ENCODE measurements at places on chromosomes 3 and 15.

DNA sequence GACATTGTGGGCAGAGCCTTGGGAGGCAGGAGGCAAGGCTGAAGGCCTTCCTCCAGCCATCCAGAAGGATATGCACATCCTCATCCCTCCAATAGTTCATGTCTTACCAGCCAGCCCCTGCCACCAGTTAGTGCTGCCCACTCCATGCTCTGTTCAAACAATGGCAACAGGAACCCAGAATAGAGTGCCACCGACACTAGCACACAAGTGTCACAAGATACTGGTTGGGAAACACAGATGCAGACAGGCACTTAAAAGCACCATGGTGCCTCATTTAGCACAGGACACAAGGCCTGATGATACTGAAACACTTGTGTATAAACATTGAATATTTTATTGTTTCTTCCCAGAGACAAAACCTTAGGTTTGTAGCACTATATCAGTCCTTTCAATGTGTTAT is 56.5 kb upstream of the MYO5C start:
- no peak for DNase-seq

GRCh38 chr3:65787340-65787739 is 251.4 kb downstream of the MAGI1 start:
- DNase-seq, result no peak

DNA sequence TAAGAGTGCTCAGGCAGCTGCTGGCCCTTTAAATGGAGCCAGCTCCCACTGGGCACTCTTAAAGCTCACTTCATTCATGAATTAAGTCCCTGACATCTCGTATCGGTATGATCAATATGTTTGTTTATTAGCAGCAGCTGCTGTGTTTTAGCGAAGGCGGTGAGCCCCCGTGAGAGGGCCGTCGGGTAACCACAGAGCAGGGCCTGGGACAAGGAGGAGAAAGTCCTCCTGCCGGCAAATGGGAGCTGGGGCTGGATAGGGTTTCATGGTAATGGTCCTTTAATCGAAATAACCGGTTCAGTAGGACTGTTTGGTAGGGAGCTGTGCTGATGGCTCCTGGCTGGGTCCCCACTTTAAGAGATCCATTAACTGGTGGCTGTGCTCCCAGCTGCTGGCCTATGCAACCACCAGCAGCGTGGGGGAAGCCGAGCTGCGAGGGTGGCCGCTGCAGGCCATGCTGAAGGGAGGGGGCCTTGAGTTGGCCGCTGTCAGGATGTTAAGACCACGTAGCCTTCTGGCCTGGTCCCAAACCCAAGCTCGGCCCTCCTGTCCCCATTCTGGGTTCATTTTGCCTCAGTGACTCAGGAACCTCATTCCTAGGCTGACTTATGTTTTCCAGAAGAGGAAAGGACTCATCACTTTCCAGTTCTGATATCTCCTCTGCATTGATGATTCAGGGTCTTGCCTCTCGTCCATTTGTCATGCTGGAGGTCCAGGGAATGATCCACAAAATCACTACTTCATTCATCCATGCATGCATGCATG is 67.6 kb upstream of the NTRK3 start:
- DNase-seq, result no peak

DNA sequence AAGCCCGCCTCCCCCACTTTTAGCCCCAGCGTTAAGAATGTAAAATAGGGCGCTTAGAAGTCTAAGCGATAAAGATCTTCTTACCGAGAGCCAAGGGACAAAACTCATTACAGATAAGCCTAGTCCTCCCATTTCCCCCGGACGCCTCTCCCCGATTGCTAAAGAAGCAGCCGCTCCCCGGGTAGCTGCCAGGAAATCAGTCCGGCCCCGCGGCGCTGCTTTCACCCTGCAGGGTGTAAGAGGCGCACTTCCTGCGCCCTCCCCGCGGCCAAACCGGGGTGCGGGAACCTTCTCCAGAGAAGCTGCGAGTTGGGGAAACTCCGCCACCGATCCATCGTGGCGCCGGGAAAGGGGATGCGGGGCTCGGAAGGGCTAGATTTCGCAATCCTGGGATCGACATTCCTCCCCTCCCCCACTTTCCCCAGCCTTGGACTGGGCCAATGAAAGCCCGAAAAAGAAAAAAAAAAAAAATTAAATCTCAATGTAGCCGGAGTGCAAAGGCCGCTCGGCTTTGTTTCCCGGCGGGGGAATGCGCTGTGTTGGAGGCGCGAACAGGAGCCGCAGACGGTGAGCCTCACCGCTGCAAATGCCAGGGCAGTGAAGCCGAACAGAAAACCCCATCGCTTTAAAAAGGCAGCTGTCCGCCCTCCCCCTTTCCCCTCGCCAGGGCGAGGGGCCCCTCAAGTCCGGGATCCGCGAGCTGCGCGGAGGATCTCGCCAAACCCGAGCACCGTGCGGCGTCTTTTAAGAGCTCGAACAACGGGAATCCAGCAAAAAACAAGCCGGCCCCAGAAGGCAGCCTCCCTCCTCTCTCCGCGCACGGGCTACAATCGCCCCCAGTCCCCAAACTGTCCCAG is 626 bp upstream of the PTPRG start:
- peak; percentile 58 for DNase-seq

GRCh38 chr15:91055548-91056331 is 33.3 kb upstream of the VPS33B start:
- DNase-seq, result peak; percentile 80

DNA sequence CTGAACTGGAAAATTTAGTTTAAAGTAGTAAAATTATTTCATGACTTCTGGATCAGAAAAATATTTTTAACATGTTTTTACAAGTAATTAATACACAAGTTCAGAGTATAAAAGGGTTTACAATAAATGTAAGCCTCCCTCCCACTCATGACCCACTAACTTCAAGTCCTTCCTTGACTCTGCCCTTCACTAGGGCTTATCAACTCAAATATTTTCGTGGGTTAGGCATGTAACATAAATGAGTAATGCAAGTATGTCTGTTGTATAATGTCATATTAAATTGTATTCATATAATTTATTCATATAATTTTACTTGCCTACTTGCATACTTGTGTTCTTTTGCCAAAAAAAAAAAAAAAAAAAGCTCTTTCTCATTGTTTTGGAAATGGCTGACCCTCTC is 3.4 kb upstream of the OPA1 start:
- no peak for DNase-seq

DNA sequence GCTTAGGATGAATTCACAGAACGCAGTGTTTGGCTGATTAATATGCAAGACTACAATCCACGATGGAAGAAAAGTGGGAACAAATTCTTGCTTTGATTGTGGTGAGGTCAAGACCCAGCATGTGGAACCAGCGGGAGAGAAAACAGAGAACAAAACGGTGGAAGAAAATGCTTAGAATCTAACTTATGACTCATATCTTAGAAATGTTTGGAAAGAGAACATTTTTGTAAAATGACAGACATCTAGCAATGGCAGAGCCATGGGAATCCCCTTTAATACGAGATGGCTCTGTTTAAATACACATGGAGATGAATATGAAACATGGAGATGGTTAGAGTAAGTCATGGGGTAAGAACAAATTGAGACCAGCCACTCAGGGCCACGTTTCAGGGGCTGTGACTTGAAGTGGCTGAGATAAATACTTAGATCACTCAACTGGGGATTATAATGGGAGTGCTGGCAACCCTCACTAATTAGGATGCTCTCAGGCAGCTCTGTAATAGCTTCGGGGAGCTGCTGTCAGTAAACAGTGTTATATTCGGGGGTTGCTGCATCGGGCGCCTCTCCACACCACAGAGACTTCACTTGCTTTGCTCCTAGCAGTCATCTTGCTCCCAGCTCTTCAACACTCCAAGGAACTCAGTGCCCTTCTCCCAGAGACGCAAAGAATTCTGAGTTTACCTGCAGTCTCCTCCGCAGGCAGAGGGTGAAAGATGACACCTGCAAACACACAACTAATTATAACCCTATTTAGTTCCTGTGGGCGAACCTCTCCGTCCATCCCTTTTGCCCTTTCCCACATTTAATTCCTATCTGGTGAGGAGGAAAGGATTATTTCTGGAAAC is 68.0 kb upstream of the ONECUT1 start:
- peak; percentile 33 for DNase-seq

GRCh38 chr15:65194826-65195547 is 9.8 kb upstream of the CLPX start:
- no peak for DNase-seq

- DNase-seq, result no peak
Observed at GRCh38 chr3:174495928-174496327, 363.2 kb upstream of the NAALADL2 start.

DNA sequence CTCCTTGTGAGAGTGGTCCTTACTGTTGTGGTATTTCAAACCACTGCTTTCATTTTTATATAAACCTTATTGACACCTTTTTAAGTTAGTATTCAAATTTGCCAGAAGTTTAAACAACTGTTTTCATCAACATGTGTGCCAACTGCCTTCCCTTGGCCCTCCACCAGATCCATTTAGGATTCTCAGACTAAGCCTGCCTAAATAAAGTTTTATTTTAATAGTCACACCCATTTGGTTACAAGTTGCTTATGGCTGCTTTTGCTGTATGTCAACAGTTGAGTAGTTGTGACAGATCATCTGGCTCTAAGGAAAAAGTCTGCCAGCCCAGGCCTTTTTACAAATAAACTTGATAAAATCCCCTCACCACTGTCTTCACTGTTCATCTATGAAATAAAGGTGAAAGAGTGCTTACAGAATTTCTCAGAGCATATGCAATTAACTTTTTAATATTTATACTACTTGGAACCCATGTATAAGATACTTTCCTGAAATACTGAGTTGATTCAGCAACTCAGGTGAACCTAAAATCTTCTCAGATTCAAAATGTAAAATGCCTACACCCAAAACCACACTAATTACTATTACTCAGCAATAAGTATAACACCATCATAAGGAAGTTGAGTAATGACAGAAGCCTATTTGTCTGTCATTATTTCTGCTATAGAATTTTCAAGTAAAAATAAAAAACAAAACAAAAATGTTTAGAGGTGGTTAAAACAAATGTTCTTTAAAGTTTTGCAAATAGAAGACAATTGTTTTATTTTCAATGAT is 35.1 kb downstream of the PEAK1 start:
- no peak for DNase-seq

DNA sequence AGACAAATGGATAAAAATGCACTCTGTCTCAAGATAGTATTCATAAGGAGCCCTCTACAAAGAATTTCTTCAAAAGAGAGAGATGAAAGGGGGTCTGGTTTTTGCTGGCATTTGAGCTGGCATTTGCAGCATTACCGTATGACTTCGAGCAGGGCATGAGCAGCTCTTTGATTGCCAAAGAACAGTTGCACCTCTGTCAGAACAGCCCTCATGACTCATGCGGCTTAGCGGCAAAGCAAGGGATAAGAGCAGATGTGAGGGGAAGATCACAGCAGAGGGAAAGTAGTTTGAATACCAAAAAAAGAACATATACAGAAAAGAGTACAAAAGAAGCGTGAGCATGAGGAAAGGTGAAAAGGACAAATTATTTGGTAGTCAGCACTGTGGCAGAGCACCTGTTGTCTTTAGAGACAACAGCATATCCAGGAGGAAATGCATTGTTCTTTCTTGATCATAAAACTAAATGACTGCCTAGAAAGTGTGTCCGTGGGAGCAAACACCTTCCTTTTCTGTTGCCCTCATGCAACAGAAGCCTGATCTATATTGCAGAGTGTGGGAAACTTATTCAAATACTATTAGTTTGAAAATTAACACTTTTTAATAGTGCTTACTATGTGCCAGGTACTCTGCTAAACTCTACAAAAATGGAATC is 80.5 kb upstream of the SLC24A5 start:
- no peak for DNase-seq

GRCh38 chr3:129277829-129278271 is 820 bp upstream of the HMCES start:
- DNase-seq, result peak; percentile 26

GRCh38 chr15:97840501-97840900 is 120.0 kb upstream of the ARRDC4 start:
- DNase-seq, result no peak

Data from COR-L47 (cell line).